ENCODE measurements at places on chromosomes 2 and 18.
A peak's percentile ranks its signal among the peaks of the same experiment; 100 is the strongest.

GRCh38 chr2:24492421-24493279 lies 1.6 kb downstream of the NCOA1 start:
- no peak for DNase-seq

- peak; percentile 10 for DNase-seq
These were observed 80.4 kb downstream of the POLR1A start for GRCh38 chr2:86025229-86025820.

DNA sequence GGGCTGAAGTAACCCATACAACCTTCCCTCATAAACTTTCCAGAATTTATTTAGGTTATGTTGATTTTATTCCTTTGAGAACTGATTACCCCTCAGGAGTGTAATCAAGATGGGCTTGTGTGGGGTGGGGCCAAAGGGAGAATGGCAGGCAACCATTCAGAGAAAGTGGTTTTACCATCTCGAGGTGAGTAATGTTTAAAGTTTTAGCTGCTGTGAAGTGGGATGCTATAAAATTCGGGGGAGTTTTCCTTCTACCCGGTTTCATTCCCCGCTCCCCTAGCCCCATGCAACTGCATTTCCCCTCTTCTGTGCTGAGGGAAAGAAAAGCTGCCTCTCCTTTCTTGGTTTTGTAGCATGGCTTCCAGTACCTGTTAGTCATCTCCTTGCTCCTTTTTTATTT lies 34.7 kb downstream of the MAP4K4 start:
- no peak for DNase-seq

- DNase-seq: no peak
These were observed 49.8 kb downstream of the CAB39 start for GRCh38 chr2:230762317-230762896.

DNA sequence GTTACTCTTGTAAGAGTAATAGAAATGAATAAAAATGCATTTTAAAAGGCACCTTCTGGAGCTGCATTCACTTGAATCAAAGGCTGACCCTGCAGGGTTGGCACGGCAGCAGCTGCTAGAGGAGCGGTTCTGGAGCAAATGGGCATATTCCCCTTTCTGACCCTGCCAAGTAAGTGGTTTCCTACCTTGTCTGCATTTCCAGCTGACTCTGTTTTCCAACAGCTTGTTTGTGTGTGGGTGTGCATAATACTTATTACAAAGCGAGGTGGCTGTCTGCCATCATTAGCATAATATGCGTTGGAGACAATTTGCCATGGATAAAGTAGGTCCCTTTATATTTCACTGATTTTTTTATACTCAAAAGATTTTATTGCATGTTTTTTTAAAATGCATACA lies 21.3 kb upstream of the TTN start:
- no peak for DNase-seq
